ENCODE measurements at places on chromosomes 4 and X.

GRCh38 chrX:40175511-40176350 lies 78.0 kb upstream of the BCOR start:
- DNase-seq: peak; percentile 46

- DNase-seq: no peak
Observed at GRCh38 chr4:26325191-26325590, 4.4 kb downstream of the RBPJ start.

DNA sequence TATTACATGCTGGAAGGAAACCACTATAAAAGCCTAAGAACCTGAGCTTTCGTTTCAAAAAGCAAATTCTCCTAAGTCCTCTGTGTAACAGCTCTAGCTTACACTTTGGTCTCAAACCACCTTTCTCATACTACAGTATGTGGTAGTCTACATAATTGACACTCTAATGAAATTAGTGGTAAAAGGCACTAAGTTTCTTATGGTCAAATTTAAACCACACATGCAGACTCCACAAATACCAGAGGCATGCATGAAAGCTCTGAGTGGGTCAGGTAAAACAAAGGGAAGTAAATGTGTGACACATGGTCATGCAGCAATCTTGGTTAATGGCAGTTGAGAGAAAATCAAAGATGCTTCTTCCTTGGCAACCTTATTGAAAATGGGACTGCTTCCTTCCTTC lies 187.8 kb downstream of the CCNG2 start:
- no peak for DNase-seq

GRCh38 chr4:157776930-157777528 lies 395.8 kb downstream of the GASK1B start:
- no peak for DNase-seq

DNA sequence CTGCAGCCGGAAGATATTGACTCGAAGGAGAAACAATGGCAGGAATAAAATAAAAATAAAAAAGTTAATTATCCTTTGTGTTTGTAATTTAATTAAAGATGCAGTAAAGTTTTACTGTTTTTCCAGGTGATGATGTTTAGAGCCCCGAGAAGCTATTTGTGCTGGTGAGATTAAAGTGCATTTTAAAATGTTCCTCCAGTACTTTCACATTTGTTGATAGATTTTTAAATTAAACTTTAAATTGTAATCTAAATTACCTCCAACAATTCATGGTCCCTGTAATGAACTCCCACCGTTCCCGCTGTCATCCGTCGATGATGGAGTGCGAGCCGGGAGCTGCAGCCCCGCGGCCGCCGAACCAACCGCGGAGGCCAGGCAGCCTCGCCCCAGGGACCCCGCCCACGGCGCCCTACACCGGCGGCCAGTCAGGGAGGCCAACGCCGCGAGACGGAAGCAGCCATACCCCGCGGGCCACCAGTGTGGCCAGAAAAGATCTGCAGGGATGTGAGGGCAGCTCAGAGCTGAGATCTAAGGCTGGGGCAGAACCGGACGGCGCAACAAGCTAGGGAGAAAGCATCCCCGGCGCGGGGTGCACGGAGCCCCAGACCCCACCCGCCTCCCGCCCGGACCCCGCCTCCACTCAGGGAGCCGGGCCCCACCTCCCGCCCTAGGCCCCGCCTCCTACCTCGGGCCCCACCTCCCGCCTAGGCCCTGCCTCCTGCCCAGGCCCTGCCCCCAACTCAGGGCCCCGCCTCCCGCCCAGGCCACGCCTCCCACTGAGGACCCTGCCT lies 104.0 kb downstream of the FAM53A start:
- peak; percentile 80 for DNase-seq

DNA sequence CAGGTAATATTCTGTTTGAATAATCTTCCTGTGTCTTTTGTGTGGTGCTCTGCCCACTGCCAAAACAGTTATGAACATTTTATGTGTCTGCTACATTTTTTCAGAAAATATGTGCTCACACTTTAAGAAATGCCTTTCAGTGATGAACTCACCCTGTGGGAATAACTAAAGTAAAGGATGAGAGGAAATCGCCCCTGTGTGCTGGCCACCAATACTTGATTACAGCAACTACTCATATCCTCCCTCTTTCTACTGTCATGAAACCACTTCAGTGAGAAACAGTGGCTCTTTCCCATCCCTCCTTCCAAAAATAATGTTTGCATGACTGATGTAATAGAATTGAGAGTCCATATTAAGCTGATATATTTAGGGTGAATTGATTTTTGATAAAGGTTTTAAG lies 900.9 kb downstream of the RAB28 start:
- no peak for DNase-seq

DNA sequence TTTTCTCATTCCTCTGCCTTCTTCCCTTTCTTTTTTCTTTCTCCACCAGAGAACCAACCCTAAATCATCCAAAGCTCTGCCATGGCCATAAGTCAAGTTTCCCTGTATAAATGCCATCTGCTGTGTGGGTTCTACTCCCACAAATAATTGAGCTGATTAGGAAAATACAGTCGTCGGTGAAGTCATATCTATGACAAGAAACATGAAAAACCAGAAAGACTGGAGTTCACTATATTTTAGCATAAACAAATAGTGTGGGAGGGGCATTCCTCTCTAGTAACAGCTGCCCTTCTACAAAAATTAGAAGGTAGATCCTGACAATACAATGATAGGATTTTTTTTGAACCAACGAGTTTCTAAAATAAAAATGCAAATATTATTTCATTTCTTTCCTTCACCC lies 48.8 kb downstream of the SPOCK3 start:
- DNase-seq: no peak

DNA sequence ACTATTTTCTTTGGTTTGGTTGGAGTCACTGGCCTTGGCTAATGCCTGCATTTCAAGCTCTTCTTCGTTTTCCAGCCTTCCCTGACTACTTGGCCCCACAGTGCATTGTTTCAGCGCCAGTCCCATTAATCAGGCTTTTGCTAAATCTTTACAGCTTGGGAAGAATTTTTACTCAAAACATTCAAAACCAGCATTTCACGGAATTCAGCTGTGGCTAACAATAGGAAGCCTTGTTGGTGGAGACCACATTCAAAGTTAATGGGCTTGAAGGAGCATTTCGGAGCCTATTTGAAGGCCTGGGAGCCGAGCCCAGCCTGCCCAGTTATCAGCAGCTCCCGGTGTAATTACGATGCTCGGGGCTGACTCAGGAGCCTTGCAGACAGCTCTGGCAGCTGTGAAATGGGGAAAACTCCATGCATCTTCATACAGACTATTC lies 30.8 kb upstream of the VCX2 start:
- no peak for DNase-seq

Measured in activated CD4-positive, CD25-positive, alpha-beta regulatory T cell treated with anti-CD3 and anti-CD28 coated beads, Interleukin-2, amount 50 U/mL, for 16 hours (primary cell).